OCI-M1 (cell line): ENCODE measurements at places on chromosomes 11 and 22.

GRCh38 chr11:110125632-110126031, 32.4 kb downstream of the ZC3H12C start:
- DNase-seq: peak; percentile 61

DNA sequence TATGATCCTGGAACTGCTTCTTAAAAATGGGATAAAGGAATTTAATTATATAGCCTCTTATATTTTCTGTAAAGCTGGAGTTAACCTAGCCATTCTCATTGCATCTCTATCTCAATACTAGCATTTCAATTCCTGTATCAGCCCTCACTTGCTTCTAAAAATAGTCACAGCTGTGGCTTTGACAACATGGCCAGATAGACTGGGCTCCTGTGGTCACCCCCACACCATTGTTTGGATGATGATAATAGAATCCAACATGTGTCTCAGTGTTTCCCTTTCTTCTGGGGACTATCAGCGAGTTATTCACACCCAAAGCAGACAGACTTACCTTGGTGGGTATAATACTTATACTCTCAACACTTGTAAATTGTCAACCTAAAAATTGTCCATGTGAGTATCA, 6.9 kb downstream of the VWA5A start:
- peak; percentile 96 for DNase-seq

DNA sequence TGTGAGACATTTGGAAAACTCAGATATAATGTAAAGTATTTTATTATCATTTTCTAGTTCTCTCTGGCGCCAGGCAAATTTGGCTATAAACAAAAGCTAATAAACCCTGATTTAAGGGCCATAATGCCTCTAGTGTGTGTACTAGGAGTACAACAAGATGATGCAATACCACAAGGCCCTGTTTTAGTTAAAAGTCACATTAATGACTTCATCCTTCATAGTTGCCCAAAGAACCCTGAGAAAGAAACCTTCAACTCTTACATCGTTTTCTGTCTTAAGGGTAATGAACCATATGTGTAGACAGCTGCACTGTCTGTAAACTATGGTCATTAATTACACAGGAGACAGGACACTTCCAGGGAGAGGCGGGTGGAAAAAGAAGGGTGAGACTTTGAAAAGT, 538.4 kb downstream of the FAM181B start:
- DNase-seq: peak; percentile 55

DNA sequence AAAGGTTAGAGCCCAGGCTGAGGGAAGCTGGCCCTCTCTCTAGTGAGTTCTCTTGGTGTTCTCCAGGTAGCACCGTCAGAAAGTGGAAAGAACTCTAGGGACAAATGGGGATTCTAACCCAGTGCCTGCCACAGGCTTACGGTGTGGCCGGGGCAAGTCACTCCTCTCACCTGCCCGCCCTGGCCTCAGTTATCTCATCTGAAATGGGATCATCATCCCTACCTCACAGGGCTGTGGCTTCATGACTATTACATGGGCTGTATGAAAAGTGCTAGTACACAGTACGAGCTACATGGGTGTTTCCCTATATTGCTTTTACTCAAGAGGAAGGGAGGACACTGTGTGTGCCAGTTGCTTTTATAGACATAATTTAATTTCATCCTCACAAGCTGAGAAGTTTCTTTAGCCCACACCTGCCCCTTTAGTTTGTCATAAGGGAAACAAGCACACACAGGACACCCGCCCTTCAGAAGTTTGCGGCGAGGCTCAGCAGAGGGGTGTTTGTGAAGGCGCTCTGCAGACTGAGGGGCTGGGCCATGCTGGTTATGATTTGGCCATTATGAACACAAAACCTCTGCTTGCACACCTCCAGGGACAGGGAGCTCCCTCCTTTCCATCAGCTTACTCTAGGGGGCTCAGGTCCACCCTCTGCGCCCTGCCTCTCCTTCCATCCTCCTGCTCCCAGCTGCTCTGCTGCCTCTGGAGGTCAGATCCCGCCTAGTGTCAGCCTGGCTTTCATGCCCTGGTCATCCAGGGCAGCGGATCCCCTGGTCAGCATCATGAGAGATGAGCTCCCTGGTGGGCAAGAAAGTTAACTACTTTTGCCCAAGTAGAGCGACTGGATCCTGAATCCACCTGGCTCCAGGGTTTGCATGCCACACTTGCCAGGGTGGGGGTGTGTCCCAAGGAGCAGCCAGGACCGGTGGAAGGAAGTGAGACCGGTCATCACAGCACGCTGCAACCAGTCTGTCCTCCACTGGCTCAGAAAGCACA, 1.2 kb downstream of the KLHL35 start:
- DNase-seq: no peak

- no peak for DNase-seq
Measured at GRCh38 chr11:119400860-119401259, 19.4 kb upstream of the USP2 start.

DNA sequence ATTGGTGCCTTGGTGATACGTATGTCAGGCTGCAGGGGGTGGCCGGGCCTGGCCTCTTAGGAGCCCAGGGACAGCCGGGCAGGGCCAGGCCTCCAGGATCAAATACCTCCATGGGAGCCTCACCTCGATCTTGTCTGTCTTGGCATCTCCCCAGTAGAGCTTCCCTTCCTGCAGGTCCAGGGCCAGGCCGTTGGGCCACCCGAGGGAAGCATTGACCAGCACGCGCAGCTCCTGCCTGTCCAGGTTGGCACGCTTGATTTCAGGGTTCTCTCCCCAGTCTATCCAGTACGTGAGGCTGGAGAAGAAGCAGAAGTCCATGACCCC, 137.7 kb downstream of the CRYBB2 start:
- DNase-seq: no peak

GRCh38 chr11:8205566-8205965, 36.7 kb upstream of the RIC3 start:
- no peak for DNase-seq

DNA sequence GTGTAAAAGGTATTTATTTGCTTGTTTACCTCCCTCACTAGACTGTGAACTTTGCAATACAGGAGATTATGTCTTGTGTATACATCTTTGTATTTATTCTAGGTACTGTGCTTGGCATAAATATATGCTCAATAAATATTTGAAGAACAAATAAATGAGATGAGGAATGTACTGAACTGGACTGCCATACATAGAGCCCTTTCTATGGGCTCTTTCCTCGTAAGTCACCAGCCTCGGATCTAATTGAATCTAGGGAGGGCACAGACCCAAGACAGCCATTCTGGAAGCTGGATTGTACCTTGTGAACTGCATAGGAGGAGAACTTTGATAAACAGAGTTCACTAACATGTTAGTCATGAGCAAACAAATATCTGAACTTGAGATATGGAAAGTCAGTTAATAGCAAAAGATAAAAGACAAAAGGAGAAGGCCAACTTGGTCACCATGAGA, 503.9 kb downstream of the INSC start:
- DNase-seq: no peak

- DNase-seq: no peak
Measured at GRCh38 chr11:96126917-96127595, 203.1 kb upstream of the MTMR2 start.

GRCh38 chr11:122791836-122792235, 46.5 kb upstream of the CRTAM start:
- no peak for DNase-seq

DNA sequence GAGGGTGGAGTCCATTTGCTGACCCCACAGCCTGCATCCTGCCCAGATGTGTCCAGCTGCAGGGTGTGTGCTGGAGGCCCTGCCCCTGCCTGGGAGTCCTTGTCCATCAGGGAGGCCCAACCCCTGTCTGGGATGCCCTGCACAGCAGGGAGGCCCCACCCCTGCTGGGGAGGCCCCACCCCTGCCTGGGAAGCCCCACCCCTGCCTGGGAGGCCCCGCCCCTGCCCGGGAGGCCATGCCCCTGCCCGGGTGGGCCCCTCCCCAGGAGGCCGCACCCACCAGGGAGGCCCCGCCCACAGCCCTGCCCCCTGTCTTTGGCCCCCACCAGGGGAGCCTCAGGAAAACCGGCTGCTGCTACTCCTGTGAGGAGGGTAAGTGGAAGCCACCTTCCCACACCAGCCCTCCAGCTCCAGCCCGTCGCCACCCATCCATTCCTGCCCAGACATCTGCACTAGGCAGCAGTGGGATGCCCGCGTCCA, 37.2 kb downstream of the MUC5B start:
- DNase-seq: peak; percentile 44

- DNase-seq: no peak
Measured at GRCh38 chr11:130775306-130776060, 140.8 kb downstream of the SNX19 start.

- DNase-seq: no peak
Measured at GRCh38 chr11:96366024-96366423, 23.0 kb upstream of the MAML2 start.

DNA sequence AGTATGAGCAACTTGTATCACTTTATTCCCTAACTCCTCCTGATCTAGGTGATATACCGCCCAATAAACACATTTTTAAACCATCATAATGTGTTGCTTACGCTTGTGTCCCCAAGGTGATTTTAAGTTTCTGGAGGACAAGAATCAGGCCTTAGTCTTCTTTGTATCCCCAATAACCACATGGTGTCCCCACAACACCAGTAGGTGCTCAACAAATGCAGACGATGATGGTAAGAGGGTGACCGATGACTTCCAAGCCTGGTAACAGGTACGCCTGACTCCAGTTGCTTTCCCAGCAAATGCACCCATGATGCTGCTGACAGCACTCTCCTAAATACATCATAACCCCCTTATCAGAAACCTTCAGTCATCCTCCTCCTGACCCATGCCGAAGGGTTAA, 64.2 kb downstream of the EFCAB6 start:
- DNase-seq: no peak

GRCh38 chr11:95659088-95659487, 130.5 kb downstream of the FAM76B start:
- DNase-seq: no peak

- DNase-seq: no peak
Measured at GRCh38 chr11:61687420-61687819, 7.2 kb downstream of the DAGLA start.

- no peak for DNase-seq
Measured at GRCh38 chr22:27850000-27850521, 48.5 kb upstream of the MN1 start.

DNA sequence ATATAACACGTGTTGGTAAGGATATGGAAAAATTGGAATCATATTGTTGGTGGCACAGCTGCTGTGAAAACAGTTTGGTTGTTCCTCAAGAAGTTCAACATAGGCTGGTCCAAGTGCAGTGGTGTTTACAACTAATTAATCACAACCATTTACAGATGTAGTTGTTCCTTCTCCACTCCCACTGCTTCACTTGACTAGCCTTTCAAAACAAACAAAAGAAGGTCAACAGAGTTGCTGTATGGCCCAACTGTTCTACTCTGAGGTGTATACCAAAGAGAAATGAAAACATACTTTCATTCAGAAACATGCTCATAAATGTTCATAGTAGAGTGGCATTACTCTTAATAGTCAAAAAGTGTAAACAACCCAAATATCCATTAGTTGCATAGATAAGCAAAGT, 36.6 kb upstream of the ACAT1 start:
- DNase-seq: no peak

DNA sequence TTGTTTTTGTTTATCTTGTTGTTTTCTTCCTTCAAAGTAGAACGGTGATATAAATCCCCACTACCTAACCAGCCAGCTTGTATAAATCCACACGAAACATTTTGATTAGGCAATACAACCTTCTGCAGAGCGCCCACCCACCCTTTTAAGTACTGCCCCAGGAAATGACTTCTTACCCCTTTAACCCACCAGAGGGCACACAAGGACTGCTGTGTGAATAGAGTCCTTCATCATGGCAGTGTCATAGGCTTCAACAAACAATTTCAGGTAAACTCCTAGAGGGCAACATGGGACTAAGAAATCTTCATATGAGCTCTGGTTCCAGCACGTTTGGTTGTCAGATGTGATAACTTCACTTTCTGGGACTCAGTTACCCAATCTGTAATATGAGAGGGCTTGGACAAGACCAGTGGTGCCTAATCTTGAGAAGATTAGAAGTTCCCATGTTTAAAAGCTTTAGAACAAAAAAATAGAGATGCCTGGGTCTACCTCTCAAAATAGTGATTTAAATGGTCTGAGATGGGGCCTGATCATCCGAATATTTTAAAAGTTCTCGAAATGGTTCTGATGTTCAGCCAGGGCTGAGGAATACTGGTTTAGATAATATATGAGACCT, 56.1 kb downstream of the PIWIL4 start:
- peak; percentile 87 for DNase-seq

DNA sequence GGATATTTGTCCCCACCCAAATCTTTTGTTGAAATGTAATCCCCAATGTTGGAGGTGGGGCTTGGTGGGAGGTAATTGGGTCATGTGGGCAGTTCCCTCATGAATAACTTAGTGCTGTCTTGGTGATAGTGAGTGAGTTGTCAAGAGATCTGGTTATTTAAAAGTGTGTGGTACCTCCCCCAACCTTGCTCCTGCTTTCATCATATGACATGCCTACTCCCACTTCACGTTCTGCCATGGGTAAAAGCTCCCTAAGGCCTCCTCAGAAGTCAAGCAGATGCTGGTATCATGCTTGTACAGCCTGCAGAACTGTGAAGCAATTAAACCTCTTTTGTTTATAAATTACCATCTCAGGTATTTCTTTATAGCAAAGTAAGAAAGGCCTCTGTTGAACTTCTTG, 30.6 kb downstream of the AAMDC start:
- peak; percentile 94 for DNase-seq

GRCh38 chr22:45866126-45866645, 110.8 kb downstream of the WNT7B start:
- no peak for DNase-seq

- no peak for DNase-seq
Measured at GRCh38 chr11:16392616-16393015, 36.3 kb upstream of the SOX6 start.

DNA sequence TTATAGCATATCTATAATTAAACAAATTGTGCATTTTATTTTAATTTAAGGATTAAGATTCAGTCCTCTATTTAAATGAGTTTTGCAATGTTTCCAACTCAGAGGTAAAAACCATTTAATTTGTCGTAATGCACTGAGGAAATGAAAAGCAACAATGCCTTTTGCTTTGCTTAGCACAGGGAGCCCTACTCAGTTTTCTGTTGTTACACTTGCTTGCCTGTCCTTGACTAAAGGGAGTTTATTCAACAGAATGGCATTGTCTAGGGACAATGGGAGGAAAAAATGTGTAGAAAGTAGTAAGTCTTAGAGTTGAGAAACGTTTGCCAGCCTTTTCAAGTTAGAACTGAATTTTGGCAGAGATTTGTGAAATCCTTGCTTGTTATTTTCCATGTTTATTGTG, 734.2 kb upstream of the ANO3 start:
- no peak for DNase-seq

DNA sequence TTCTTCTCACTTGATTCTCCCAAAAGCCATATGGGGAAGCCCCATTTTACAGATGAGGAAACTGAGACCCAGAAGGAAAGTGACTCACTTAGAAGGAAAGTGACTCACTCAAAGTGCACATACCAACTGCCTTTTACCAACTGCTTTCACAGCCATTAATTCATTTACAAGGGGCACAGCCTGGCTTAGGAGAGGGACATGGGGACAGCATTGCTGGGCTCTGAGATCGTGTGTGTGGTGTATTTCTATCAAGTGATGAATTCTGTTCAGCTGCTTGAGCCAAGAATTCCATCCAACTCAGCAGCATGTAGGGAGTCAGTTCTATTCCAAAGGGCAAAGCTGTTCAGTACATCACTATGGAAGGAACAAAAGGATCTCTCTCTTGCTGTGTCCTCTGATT, 23.5 kb upstream of the PAK1 start:
- DNase-seq: no peak

- DNase-seq: peak; percentile 2
Measured at GRCh38 chr11:19394525-19395016, 153.8 kb upstream of the E2F8 start.

- no peak for DNase-seq
Measured at GRCh38 chr11:134372961-134373360, 39.1 kb downstream of the B3GAT1 start.
